ENCODE measurements at places on chromosomes 1 and 21. TPM values are rescaled to one million over a fixed set of nuclear protein-coding genes. Genes with fewer than 3 reads are reported as not detected.

TMEM54 gene
- total RNA-seq, result 121 TPM

HLCS gene
- 18.5 TPM for total RNA-seq

GRCh38 chr1:101002551-101002950 lies 23.0 kb downstream of the DPH5 start:
- no peak for DNase-seq
- H3K4me3 ChIP-seq, result no peak overlapping the region
- peaks cover 6% of the 10 kb centered on the region for H3K36me3 ChIP-seq
- no peak overlapping the region for H3K27ac ChIP-seq

DNA sequence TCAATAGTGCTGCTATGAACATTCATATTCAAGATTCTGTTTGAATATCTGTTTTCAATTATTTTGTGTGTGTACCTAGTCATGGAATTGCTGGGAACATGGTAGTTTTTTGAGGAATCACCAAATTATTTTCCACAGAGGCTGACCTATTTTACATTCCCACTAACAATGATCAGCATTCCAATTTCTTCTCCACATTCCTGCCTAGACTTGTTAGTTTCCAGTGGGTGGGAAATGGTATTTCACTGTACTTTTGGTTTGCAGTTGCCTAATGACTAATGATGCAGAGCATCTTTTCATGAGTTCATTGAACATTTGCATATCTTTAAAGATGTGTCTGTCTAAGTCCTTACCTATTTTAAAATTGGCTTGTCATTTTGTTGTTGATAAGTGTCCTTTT lies 1182.6 kb upstream of the B3GALT2 start:
- no peak for DNase-seq
- no peaks in the 10 kb centered on the region for H3K4me1 ChIP-seq
- H3K36me3 ChIP-seq, result no peaks in the 10 kb centered on the region
- H3K27ac ChIP-seq, result no peak overlapping the region
- no peak overlapping the region for H3K4me3 ChIP-seq

- no peak overlapping the region for H3K4me3 ChIP-seq
- H3K27me3 ChIP-seq, result no peaks in the 10 kb centered on the region
- H3K4me1 ChIP-seq, result no peaks in the 10 kb centered on the region
- no peak for DNase-seq
- no peaks in the 10 kb centered on the region for H3K36me3 ChIP-seq
Observed at GRCh38 chr1:64601207-64601606, 131.3 kb downstream of the CACHD1 start.

- H3K4me1 ChIP-seq, result peaks cover 33% of the 10 kb centered on the region
- H3K4me3 ChIP-seq, result no peak overlapping the region
- DNase-seq, result peak; percentile 50
- H3K27ac ChIP-seq, result peak overlapping the region; percentile 31
- no peaks in the 10 kb centered on the region for H3K27me3 ChIP-seq
Observed at GRCh38 chr1:76154206-76154956, 79.8 kb downstream of the ST6GALNAC3 start.

- H3K36me3 ChIP-seq, result no peaks in the 10 kb centered on the region
- peaks cover 10% of the 10 kb centered on the region for H3K4me1 ChIP-seq
- no peaks in the 10 kb centered on the region for H3K27me3 ChIP-seq
- H3K4me3 ChIP-seq, result no peak overlapping the region
- no peak for DNase-seq
Observed at GRCh38 chr1:223135176-223135942, 7.7 kb downstream of the TLR5 start.

Data from HCT116 (cell line).